Skin of body (tissue), 3 donors: ENCODE measurements at places on chromosomes 7 and 10.

DNA sequence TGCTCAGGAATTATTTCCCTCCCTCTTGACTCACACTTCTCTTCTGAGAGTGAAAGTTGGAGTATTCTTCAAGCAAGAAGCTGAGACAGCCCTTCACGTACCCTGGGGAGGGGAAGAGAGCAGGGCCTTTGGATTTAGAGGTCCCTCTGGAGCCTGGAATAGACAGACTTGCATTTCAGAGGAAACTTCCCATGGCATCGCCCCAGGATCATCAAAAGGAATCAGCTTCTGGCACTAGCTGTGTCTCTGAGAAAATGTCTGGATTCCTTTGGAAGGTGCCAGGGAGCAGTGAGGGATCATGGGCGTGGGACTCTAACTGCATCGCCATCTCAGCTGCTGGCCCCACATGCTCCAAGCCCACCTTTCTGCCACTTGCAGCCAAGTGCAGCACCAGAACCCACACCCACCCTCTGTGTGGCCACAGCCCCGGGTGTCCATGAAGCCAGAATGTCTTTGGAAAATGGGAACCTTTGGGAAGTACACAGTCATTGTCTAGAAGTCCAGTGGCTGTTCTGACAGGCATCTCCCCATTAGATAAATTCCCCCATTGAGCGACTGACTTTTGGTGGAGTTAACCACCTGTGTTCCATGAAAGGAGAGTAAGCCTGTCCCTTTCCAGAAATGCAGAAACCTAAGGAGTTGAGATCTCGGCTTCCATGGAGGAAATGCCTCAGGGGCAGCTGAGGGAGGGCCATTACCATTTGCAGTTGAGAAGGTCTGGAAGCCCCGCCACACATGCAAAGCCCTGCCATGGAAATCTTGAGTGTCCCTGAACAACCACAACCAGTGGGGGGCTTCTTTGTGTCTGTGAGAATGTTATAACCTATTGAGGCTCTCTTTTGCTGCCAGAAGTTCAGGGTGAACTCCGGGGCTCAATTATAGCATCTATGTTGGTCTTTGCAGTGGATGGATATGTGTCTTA, 57.8 kb upstream of the GDF10 start:
- no peak for DNase-seq

GRCh38 chr7:135990258-135990657, 13.1 kb upstream of the MTPN start:
- DNase-seq, result no peak

DNA sequence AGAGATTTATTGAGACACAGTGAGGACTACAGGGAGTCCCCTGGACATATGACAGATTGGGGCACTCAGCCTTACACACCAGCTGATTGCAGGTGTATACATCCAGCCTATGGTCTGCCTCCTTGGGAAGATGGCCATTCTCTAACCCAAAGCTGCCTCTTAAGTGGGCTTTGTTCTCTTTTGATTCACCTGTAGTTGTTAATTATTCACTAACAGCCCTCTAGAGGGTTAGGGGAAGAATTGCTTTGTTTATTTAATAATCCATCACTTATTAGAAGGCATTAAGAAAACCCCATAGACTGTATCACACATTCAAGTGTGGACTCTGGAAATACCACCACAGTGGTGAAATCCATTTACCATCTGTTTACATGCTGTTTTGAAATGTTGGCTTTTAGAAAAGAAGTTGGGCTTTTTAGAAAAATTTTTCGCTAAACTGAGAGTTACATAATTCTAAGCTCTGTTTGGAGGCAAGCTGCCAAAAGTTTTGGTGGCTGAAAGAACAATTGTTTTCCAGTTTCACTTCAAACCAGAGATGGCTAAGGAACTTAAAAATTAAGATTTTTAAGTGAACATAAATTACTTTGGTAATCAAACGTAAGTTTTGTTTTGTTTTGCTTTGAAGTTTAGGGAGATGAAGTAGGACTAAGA, 379.1 kb downstream of the ADRA2A start:
- DNase-seq, result no peak

DNA sequence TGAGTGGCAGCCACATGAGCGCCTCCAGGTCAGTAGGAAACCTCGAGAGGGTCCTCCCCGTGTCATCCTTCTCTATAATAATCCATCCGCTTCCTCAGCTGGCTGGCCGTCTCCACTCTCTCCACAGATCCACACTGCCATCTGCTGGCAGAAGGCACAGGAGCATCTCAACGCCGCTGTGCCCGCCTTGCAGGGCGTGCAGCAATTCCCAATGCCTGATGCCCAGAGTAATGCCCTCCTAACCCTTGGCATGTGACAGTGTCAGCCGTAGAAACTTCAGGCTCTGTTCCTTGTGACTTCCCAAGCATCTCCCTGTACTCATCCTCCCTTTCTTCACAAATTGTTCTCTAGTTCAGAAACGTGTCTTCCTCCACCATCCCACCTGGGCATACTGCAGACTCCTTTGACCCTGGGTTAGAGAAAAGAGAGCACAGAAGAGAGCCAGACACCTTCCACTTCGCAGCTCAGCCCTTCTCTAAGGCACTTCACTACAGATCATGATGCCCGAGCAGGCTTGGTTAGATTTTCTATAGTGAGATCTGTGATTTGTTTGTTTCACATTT, 70.8 kb downstream of the XPNPEP1 start:
- peak; percentile 7 for DNase-seq

DNA sequence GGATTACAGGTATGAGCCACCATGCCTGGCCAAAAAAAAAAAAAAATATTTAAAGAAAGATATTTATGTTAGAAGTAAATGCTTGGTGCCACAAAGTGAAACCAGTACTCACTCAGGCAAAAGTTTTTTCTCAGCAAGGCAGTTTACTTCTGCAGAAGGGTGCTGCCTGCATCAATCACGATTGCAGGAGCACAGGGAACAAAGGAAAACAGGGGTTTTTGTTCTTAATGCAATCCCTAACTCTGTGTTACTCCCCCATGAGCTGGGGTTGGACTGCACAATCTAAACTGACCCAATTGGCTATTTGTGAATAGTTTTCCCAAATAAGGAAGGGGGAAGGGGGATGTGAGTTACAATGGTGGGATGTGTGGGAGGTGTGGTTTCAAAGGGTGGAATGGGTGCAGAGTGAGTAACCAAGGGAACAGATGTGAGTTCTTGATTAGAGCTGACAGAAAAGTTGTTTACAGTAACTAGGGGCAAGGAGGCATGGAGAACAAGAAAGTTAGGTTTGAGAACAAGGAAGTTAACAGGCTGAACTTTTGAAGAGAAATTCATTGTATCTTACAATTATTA, 255.4 kb downstream of the TYW1 start:
- no peak for DNase-seq

- DNase-seq, result no peak
Measured at GRCh38 chr10:69682955-69683474, 53.0 kb downstream of the FAM241B start.

DNA sequence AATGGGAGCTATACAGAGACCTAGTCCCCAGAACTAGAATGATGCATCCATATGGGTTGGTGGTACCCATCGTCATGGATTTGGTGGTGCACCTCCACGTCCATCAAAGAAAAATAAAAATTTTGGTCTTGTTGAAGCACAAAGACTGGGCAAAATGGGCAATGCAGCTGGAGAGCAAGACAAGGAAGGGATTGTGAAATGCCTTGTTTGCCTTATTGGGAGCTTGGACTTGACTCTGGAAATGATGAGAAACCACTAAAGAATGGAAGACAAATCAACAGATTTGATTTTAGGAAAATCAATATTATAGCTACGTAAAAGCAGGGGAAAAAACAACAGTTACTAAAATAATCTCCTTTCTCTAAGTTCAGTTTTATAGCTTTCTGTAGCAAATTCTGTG, 150.9 kb downstream of the CPED1 start:
- DNase-seq, result no peak

DNA sequence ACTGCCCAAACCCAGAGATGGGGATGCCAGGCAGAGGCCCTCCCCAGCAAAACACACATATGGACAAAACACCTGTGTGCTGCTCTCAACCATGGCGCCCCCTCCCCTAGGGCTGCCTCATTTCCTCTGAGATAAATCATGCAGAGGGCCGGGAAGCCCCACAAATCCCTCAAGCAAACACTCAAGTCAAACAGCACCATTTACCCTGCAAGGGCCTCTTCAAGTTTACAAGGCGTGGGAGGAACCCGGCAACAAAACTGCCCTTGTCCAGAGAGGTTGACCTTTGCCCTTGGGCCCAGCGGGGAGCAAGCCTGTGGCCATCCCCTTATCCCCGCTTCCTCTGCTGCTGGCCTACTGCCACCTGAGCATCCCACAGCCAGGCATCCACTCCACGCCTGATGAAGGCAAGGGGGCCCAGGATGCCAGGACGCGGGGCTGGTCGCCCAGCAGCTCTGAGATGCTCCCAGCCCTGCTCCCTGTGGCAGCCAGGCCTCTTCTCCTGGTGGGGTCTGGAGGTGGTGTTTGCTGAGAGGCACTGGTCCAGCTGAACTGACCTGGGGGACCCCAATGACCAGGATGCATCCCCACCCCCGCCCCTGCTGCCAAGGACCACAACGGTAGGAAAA, 77.4 kb downstream of the DLG5 start:
- no peak for DNase-seq

DNA sequence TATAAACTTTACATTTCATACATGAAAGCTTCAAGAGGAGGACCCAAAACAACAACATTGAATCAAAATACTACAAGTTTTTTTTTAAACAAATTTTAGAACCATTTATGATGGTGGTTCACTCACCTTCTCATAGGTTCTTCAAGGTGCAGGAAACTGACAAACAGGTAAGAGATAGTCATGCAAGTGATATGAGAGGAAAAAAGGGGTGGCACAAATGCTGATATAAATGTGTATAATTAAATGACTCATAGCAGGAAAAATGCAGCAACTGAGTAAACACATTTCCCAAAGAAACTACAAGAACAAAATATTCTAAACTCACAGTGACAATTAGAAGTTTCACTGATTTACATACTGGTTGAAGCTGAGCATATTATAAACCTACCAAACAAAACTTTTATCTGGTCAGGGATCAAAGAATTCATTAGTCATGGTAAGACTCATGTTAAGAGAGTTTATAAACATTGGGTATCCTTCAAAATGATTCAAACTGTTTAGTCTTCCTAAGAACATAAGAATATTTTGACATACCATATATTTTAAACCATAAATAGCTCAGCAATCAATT, 14.1 kb downstream of the ZWINT start:
- no peak for DNase-seq

GRCh38 chr10:4651404-4652037, 174.5 kb upstream of the AKR1E2 start:
- no peak for DNase-seq

- no peak for DNase-seq
Measured at GRCh38 chr7:94296881-94297280, 97.8 kb upstream of the COL1A2 start.

DNA sequence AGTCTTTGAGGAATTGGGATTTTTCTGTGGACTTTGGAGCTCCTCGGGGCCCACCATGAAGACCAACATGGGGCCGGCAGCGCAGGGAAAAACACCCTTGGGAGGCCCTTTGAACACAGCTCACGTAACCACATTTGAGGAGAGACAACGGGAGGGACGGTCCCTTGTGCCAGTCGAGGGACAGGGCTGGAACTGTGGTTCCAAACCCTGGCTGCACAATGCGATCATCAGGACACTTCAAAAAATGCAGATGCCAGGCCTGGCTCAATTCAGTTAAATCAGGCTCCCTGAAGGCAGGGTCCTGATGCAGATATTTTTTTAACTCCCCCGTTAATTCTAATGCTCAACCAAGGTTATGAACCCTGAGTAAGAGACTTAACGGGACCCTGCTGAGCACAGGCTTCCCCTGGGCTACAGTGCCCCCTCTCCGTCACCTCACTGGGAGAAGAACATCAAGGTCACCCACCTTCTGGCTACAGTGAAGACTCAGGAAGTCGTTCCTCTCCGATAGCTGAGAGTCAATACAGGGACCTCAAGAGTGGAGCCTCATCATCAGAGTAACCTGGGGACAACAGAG, 30.4 kb downstream of the LYZL1 start:
- DNase-seq, result no peak

GRCh38 chr7:22598318-22598920, 98.4 kb upstream of the STEAP1B start:
- no peak for DNase-seq

DNA sequence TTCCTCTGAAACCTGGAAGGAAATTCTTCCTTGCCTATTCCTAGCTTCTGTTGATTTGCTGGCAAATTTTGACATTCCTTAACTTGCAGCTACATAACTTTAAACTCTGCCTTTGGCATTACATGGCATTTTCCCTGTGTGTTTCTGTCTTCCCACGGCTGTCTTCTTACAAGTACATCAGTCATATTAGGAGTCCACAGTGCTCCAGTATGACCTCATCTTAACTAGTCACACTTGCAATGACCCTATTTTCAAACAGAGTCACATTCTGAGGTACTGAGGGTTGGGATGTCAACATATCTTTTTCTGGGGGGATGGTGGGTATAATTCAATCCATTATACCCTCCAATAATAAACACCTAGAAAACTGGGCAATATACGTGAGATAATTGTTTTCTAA, 37.4 kb upstream of the EPHB6 start:
- no peak for DNase-seq
